ENCODE measurements at places on chromosomes 16 and 17.

DNA sequence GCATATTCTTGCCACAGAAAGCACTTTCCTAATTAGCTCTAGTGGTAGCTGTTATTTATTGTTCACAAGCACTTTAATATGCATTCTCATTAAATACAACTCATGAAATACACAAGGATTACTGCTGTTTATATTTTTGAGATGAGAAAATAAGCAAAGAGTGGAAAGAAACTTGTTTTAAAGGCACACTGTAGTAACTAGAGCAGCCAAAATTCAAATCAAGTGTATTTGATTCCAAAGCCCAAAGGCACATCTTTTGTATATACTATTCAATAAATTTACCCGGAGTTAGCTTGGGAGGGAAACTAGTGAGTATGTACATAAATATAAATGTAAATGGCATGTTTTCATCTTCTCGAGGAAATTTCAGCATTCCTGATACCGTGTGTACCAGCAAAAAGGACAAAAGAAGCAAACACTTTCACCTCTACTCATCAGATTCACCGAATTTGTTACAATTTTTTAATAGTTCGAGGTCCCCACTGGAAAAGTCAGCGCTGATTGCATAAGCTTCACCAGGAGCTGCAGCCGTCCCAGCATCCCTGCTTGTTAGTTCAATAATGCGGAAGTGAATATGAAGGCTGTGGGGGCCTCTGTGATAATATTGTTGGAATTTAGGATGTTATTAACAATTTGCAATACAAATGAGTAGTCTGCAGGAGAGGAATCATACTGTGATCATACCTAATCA, 371.6 kb upstream of the MON1B start:
- no peaks in the 10 kb centered on the region for H3K4me1 ChIP-seq
- H3K4me3 ChIP-seq = no peak overlapping the region
- no peaks in the 10 kb centered on the region for H3K36me3 ChIP-seq
- H3K27me3 ChIP-seq = no peaks in the 10 kb centered on the region
- H3K27ac ChIP-seq = no peak overlapping the region

DNA sequence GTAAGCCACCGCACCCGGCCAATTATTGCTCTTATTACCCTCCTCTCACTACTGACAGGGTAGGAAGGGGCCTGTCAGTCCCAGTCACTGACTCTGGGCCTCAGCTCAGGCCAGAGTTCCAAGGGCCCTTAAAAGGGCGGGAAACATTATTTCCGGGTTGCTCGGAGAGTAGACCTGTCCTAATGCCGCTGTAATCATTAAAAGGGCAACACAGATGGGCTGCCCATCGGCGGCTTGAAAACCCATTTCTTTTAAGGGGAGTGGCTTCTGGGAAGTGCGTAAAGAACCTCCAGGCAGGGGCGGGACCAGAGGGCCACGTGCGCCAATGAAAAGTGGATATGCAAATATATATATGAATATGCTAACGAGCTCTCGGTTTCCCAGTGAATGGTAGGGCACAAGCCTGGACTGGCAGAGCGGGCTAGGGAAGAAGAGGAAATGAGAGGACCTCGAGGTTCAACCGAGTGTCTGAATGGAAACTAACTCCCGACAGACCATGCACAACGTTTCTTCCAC, 26.6 kb downstream of the PIPOX start:
- no peak for DNase-seq
- H3K4me3 ChIP-seq = no peak overlapping the region
- no peaks in the 10 kb centered on the region for H3K36me3 ChIP-seq

GRCh38 chr17:37417852-37418251, 11.2 kb downstream of the TADA2A start:
- H3K4me3 ChIP-seq = no peak overlapping the region
- H3K36me3 ChIP-seq = peaks cover 53% of the 10 kb centered on the region

GRCh38 chr16:58815181-58815888, 81.2 kb upstream of the GOT2 start:
- H3K36me3 ChIP-seq = no peaks in the 10 kb centered on the region
- H3K27me3 ChIP-seq = peaks cover 4% of the 10 kb centered on the region
- no peak for DNase-seq
- peaks cover 6% of the 10 kb centered on the region for H3K4me1 ChIP-seq

GRCh38 chr17:8953156-8953885, 12.2 kb downstream of the PIK3R5 start:
- no peak for DNase-seq
- H3K27ac ChIP-seq = no peak overlapping the region
- H3K4me3 ChIP-seq = no peak overlapping the region
- peaks cover 5% of the 10 kb centered on the region for H3K4me1 ChIP-seq
- H3K36me3 ChIP-seq = no peaks in the 10 kb centered on the region
- no peaks in the 10 kb centered on the region for H3K27me3 ChIP-seq

DNA sequence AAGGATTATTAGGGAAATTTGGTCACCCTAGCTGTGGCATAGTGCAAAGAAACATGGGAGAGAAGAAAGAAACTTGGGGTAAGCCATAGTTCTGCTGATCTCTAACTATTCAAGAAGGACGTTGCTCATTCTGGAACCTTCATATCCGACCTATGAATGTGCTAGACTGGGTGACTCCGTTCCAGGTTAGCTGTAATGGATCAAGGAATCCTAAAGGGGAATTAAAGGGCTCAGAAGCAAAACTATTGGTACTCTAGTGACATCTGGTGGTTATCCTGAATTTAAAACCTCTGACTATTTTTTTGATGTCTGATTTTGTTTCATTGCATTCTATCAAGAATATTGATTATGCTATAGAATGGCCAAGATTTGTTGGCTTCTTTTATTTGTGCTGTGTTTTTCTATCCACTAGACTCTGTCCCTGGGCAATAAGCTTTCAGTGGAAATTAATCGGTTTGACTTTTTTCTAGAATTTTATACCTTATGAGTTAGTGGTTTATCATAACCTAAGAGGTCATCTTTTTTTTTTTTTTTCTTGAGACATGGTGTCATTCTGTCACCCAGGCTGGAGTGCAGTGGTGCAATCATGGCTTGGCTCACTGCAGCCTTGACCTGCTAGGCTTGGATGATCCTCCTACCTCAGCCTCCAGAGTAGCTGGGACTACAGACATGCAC, 19.5 kb downstream of the PCTP start:
- H3K27me3 ChIP-seq = no peaks in the 10 kb centered on the region
- H3K4me3 ChIP-seq = no peak overlapping the region
- H3K36me3 ChIP-seq = peaks cover 25% of the 10 kb centered on the region

GRCh38 chr17:32976131-32976530, 15.5 kb upstream of the SPACA3 start:
- no peak overlapping the region for H3K27ac ChIP-seq
- no peaks in the 10 kb centered on the region for H3K27me3 ChIP-seq
- no peak for DNase-seq
- no peak overlapping the region for H3K4me3 ChIP-seq
- no peaks in the 10 kb centered on the region for H3K36me3 ChIP-seq
- no peaks in the 10 kb centered on the region for H3K4me1 ChIP-seq

GRCh38 chr16:16881814-16882213, 502.9 kb downstream of the NPIPA7 start:
- no peaks in the 10 kb centered on the region for H3K36me3 ChIP-seq
- no peak overlapping the region for H3K4me3 ChIP-seq
- DNase-seq = no peak
- no peaks in the 10 kb centered on the region for H3K4me1 ChIP-seq

- no peak overlapping the region for H3K4me3 ChIP-seq
- DNase-seq = no peak
- H3K4me1 ChIP-seq = peaks cover 28% of the 10 kb centered on the region
- H3K36me3 ChIP-seq = peaks cover 32% of the 10 kb centered on the region
- H3K27ac ChIP-seq = no peak overlapping the region
Measured at GRCh38 chr16:56372013-56372634, 53.2 kb downstream of the AMFR start.

Measured in suprapubic skin (tissue), 4 donors.